Esophagus squamous epithelium (tissue), 5 donors: ENCODE measurements at places on chromosomes 5 and 9.

- no peak for DNase-seq
Observed at GRCh38 chr9:85185486-85186217, 516.1 kb downstream of the NTRK2 start.

GRCh38 chr9:134262035-134262434, 64.2 kb upstream of the RXRA start:
- DNase-seq = no peak

DNA sequence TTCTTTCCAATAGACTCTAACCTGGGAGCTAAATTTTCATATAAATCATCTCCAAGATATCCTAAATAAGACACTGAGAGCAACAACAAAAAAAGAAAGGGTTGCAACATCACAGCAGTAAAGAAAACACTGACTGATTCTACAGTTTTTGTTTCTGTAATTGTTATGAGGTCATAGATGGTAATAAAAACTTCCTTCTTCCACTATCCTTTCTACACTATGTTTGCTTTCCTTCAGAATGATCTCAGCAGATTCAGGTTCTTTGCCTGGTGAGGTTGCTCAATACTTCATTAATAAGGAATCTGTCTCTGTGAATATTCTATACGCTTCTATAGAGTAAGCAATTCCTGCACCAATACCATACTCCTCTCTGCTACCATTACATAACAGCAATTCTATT, 835.6 kb upstream of the GRAMD2B start:
- no peak for DNase-seq

GRCh38 chr5:135514116-135514515, 21.6 kb downstream of the NEUROG1 start:
- DNase-seq = no peak

DNA sequence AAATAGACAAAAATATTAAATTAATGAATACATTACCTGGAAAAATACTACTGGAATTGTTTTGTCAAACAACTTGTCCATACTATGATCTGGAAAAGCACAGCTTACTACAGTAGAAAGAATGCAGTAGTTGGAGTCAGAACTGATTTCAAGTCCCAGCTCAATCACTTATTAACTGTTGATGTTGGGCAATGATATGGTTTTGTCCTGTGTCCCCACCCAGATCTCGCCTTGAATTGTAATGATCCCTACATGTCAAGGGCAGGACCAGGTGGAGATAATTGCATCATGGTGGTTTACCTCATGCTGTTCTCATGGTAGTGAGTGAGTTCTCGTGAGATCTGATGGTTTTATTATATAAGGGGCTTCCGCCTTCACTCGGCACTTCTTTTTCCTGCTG, 247.5 kb downstream of the CD180 start:
- no peak for DNase-seq

- DNase-seq = no peak
Observed at GRCh38 chr9:70160686-70161600, 97.8 kb upstream of the SMC5 start.

GRCh38 chr5:149474198-149474597, 77.0 kb downstream of the CSNK1A1 start:
- DNase-seq = no peak

DNA sequence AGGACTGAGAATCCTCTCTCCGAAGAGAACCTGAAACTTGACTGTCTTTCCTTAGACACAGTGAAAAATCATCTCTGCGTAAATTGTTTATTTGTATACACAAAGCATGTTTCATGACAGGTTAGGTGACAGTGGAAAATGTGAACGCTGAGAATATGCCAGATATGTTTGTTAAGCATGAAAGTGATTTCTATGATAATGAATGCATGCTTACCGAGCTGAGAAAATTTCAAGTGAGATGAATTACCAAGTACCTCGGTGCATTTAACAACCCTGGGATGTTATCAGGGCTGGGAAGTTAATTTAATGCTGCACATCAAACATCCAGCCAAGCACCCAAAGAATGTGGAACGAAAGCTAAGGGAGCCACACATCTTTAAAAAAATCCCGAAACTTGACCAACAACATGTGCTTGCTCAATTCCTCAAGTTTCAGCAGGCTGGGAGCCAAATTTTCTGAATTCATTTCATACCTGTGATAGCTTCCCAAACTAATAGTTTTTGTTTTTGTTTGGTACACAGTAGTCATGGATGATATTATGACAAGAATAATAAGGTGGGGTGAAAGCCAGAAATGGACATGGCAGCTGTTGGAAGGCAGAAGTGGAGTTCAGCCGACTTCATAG, 336.9 kb downstream of the ARHGEF28 start:
- no peak for DNase-seq

DNA sequence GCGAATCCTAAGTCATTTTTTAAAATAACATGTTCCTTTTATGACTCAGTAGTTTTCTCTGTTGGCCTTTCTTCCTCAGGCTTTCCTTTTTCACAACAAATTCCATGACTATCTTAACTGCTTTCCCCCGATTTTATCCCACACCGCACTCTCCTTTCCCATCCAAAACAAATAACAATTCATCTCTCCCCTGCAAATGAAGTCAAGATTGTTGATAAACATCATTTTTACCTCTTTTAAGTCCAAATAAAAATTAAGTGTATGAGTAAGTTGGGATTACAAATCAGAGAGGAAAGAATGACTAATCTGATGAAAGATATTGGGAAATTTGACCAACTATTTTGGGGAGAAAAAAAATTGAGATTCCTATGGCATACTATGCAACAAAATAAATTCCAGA, 47.3 kb downstream of the SEC61B start:
- DNase-seq = no peak

DNA sequence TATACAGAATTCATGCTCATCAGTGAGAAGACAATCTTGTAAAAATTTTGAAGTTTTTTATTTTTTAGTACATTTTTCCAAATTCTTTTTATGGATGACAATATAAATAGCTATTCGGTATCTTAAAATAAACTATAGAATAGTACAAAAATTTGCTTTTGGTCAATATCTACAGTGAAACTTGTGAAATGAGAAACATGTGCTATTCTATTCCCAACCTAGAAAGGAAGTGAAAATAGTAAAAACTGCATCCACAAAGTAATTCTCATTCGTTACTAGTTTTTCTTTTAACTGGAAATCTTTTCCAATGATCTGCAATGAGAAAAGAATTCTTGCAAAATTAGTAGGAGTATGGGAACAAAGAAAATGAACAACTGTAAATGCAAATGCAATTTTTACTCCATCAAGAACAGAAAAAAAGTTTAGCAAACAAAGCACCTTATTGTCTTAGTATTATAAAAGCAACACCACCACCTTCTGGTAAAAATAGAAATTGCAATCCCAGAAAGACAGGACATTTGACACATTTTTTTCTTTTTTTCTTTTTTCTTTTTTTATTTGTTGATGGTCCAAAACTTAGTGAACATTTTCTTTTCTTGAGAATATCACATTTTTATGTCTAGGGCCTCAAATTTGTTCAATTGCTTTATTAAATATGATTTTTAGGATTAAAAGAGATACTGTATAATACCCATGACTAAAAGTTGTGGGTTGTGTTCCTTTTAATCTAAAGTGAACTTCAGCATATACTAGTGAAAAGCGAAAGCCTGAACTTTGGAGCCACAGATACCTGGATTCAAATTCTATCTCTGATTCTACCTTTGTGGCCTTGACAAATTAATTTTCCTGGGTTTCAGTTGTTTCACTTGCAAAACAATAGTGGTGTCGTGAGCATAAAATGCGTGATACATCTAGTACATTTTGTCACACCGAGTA, 72.3 kb downstream of the SLCO4C1 start:
- no peak for DNase-seq

GRCh38 chr5:72917371-72917776, 38.5 kb upstream of the FCHO2 start:
- DNase-seq = no peak

- no peak for DNase-seq
Observed at GRCh38 chr9:18393340-18394130, 80.4 kb upstream of the ADAMTSL1 start.

GRCh38 chr5:110268283-110268682, 458.2 kb downstream of the TMEM232 start:
- no peak for DNase-seq

GRCh38 chr5:14172149-14172795, 29.1 kb downstream of the TRIO start:
- no peak for DNase-seq

GRCh38 chr9:126696401-126697145, 82.8 kb downstream of the LMX1B start:
- no peak for DNase-seq

- DNase-seq = no peak
Observed at GRCh38 chr5:77871946-77872345, 95.8 kb upstream of the TBCA start.

DNA sequence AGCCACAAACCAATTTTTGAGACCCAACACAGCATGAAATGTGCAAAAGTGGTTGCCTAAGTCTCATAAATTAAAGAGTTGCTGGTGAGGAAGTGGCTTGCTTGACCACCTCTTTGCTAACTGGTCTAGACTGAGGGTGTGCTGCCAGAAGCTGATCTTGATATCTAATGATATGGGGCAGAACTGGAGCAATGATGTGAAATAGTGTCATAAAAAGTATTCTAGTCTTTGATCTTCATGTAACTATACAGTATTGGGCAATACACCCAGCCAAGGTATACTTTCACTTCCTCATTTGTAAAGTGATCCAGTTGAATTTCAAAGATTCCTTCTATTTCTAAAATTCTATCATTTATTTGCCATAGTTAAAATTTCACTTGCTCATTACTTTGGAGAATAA, 5.9 kb upstream of the YTHDC2 start:
- DNase-seq = no peak

DNA sequence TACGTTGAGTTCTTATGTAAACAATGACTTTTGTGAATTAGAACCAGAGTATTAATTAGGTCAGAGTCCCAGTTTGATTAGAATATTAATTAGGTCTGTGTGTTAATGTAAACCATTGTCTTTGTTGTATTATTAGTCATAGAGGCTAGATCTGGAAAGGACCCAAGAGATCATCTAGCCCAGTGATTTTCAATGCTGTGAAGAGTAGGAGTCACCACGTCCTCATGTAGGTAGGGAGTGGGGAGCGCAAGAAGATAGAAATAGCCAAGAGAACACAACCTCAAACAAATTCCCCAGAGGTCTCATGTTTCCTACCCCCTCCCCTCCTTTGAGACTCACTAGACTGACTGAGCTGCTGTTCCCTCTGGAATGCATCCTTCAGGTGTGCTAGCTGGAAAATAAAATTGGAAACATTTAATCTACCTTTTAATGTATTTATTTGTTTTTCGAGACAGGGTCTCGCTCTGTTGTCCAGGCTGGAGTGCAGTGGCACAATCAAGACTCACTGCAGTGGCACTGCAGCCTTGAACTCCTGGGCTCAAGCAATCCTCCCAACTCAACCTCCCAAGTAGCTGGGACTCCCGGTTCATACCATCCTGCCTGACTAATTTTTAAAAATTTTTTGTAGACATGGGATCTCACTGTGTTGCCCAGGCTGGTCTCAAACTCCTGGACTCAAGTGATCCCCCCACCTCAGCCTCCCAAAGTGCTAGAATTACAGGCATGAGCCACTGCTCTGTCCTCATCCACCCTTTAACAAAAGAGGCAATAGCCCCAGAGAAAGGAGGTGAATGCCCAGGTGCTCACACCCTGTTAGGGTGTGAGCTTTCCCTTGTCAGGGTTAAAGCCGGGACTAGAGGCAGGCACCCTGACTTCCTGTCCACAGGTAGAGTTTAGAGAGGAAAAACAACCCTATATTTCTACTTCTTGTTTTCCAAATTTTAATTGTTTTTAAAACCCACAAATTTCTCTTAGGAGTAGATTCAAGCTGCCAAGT, 92.9 kb downstream of the INIP start:
- no peak for DNase-seq

- no peak for DNase-seq
Observed at GRCh38 chr5:147382776-147383175, 127.1 kb downstream of the DPYSL3 start.

GRCh38 chr5:124546643-124547042, 199.8 kb downstream of the ZNF608 start:
- DNase-seq = no peak

GRCh38 chr9:72440378-72440777, 75.4 kb upstream of the ZFAND5 start:
- DNase-seq = no peak

- DNase-seq = no peak
Observed at GRCh38 chr5:177438468-177438867, 8.1 kb upstream of the PRR7 start.

- no peak for DNase-seq
Observed at GRCh38 chr5:64775291-64775690, 6.6 kb downstream of the CWC27 start.

DNA sequence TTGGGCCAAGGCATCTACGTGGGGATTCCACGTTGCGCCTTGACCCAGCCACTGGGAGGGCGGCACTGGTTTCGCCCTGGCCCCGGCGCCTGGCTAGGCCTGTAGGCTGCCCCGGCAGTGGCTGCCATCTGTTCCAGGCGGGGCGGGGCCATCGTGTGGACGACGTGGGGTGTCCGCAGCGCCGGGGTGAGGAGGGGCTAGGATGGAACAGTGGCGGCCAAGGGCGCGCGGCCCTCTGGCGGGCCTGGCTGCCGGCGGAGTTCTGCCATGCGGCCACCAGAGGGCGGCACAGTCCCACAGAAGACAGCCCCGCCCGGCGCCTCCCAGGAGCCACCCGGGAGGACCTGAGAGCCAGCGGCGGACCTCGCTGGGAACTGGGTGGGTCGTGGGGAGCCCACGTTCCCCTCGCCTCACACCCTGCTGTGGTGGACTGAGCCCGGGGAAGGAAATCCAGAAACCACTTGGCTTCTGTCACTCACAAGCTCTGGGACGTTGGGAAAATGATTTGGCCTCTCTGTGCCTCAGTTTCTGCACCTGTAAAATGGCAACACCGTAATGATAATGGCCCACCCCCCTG, 22.6 kb upstream of the RAPGEF1 start:
- no peak for DNase-seq
